ENCODE measurements at places on chromosomes 4 and X.

- peak; percentile 5 for DNase-seq
Measured at GRCh38 chrX:102720237-102721168, at the start of gene GPRASP3. Gene GPRASP3, plus strand, starts transcription at chrX:102720743. Its CDS starts 28,253 bp downstream, at chrX:102748996.

DNA sequence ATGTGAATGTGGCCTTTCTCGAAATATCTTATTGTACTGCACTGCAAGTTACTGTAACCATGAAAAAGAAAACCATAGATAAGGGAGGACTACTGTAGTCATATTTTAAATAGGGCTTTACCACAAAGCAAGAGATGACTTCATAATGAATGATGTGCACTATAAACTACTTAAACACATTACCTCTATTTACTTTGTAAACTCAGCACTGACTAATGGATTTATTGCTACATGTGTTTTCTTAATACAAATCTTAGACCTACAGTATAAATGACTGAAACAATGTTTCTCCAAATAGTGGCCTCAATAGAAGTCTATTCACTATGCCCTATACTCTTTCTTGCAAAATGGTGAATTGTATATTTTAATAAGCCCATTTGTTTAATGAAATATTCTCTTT, 61.1 kb downstream of the HDX start:
- DNase-seq: no peak

DNA sequence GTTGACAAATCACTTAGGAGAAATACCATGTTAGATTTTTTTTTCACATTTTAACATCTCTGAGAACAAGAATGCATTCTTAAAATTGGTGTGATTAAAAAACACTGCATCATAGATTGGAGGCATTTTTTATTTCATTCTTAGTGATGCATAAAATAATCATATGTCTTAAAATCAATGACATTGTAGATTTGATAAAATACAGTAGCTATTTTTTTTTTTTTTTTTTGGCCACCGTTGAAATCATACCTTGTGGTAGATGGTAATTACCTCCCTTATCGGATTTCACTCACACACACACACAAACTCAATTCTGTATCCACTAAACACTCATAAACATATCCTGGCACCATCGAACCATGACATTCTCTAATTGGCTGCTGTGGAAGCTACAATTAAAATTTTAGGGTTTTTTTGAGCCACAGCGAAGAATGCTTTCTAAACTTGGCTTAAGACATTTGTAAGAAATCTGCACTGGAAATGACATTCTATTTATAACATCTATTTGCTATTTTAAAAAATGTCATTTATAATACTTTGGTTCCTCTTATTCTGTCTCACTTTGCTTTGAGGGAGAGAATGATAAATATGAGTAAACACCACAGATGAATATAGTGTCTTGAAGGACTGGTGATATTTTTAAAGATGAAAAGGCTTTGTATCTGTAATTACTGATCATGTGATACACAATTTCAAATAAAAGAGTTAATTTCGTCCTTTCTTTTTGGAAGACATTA, 60.1 kb downstream of the CCSER1 start:
- DNase-seq: no peak

GRCh38 chrX:117998171-117998570, 118.4 kb downstream of the KLHL13 start:
- DNase-seq: no peak

GRCh38 chr4:137310593-137311490, 221.5 kb downstream of the PCDH18 start:
- no peak for DNase-seq

DNA sequence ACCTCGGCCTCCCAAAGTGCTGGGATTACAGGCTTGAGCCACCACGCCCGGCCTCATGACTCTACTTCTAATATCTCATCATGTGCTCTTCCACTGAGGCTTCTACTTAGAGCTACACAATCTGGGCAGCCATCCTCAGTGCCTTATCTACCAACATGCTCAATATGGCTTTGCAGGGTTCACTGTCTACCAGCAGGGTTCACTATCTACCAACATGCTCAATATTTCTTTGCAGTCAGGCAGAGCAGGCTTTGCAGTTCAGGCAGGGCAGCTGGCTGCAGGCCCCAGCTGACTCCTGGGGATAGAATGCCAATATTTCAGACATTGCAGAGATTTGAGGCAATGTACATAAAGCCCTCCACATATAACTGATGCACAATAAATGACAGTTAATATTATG, 47.5 kb downstream of the PKD2 start:
- DNase-seq: no peak

DNA sequence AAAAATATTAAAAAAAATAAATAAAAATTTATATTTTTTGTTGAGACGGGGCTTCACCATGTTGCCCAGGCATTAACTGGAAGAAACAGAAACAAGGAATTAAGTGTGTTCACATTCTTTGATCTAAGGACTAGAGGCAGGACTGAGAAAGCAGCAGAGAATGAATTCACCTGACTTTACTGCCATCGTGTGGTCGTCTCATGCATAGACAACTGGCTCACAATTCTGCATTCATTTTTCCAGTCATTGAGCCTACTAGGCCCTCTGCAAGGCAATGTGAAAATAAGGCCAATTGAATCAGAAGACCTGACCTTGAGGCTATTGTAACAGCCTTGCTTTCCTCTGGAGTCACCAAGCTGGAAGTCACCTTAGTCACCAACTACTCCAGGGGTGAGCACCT, 37.4 kb downstream of the LHFPL1 start:
- DNase-seq: no peak

DNA sequence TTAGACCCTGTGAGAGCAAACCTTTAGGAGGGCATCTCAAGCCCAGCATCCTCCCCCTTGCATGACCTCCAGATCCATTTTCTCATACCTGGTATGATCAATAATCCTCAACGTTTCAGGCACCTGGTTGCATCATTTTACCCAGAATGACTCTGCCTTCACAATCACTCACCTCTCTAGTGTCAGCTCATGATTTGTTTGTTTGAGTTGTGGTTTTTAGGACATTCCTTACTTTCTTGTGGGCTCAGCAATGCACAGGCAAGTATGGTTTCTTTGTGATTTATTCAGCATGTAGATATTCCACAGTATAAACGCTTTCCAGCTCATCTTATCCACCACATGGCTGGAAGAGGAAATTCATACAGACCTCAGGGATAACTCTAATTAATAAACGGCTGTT, 93.6 kb upstream of the CPEB2 start:
- peak; percentile 23 for DNase-seq

DNA sequence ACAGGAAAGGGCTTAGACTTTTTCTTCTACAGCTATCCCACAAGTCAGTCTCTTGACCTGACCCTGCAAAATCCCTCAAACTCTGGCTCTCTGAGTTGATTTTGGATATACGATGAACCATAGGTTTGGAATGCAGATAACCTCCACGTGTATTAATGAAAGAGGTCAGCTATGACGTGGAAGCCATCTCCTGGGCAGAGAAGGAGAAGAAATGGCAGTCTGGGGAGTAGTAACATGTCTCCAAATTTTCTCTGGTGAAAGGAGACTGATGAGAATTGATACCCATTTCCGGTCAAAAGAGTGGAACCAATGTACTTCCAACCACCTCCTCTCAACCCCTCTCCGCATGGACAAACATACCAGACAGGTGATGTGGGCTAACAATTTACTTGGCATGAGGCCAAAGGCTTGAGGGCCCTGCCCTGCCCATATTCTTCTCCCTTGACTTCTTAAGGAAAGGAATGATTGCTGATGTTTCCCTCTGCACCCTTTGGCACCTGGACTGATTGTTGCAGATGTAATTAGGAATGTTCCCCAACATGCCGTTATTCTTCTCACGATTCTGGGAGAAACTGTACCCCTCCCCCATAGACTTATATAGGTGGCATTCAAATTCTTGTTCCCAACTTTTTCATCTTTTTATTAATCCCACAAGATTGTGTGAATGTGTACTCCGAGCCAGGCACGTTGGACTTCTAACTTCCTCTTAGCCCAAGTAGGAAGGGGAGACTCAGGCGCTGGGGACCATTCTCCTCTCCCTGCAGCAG, 580 bp upstream of the PLS3 start:
- peak; percentile 65 for DNase-seq

- DNase-seq: no peak
Measured at GRCh38 chr4:87088186-87088585, 132.2 kb downstream of the KLHL8 start.

GRCh38 chr4:86442881-86443280, 83.0 kb upstream of the MAPK10 start:
- DNase-seq: no peak

DNA sequence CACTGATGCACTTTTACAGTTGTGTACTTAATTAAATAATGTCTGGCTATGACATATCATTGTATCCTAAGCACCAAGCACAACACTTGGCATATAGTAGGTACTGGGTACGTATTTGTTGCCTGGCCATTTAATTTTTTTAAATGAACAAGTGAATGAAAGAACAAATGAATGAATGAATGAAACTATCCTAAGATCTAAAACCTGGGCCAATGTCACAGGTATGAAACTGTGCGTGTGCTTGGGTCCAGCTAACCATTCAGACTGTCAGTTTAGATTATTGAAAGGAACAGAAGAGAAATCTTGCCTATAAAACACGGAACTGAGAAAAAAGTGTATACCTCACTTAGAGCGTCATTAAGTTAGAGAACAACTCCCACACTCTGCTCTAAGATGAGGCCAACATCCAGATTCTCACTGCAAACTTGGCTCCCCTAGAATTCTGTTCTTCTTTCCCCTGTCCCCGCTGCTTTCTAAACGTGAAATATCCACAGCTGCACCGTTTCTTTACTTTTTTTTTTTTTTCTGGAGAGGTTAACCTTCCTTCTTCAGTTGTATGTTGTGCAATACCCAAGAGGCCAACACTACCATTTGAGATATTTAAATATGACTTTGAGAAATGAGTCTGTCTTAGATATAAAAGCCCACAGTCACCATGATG, 17.3 kb upstream of the SEL1L3 start:
- no peak for DNase-seq

- no peak for DNase-seq
Measured at GRCh38 chr4:124907881-124908280, 195.3 kb upstream of the ANKRD50 start.

DNA sequence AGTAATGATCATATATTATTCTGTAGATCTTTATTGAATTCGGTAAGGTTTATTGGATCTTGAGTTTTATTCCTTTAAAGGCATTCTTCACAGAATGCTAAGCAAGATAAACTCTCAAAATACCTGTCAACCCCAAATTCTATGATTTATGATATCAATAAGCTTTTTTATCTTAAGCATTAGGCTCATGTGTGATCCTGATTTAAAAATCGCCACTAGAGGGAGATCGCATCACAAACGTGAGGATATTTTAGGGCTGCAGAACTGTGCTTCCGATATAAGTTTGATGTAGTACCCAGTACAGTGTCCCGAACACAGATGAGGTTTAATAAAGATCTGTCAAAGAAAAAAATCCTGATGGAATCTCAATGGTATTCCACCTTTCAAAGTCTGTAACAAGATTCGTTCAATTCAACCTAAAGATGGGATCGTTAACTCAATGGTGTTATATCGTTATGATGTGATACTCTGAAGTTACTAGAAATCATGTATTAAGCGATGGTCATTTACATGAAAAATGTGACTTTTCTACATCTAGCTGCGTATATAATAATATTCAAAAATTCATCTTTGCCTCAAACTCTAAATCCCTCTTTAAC, 169.0 kb downstream of the CORIN start:
- peak; percentile 9 for DNase-seq

DNA sequence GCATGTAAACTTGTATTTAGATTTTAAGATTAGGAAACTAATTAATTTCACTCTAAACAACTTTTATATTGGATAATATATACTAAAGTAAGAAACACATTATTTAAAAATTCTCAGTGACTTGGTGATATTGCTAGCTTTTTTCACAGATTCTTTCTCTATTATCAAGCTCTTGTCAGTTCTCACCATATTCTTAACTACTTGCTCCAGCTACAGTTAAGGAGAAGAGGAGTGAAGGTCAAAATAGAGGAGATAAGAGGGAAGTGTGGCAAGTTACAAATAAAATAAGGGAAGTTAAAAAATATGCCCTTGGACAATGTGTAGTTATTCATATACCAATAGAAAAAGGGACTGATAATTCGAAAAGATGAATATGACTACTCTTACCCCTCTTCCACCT, 34.7 kb upstream of the NAF1 start:
- no peak for DNase-seq

GRCh38 chr4:119980456-119980855, 86.2 kb downstream of the MAD2L1 start:
- DNase-seq: no peak

- no peak for DNase-seq
Measured at GRCh38 chr4:172698256-172698655, 470.4 kb upstream of the GALNT7 start.

GRCh38 chr4:169414913-169415312, 144.2 kb upstream of the SH3RF1 start:
- no peak for DNase-seq

DNA sequence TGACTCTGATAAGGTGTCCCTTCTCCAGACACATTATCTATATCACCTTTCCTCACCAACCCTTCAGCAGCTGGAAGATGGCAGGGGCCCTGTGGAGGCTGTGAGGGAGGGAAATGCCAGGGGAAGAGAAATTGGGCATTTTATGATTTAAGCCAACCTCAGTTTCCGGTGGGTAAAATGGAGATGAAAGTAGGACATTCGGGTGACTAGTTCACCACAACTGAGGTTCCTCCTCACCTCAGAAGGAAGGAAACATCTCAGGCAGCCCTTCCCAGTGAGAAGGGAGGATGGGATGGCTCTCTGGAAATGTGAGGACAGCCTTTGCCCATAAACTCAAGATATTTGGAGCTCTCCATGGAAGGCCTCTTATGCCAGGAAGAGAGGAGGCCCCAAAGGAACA, 251.5 kb downstream of the MID1IP1 start:
- DNase-seq: no peak

DNA sequence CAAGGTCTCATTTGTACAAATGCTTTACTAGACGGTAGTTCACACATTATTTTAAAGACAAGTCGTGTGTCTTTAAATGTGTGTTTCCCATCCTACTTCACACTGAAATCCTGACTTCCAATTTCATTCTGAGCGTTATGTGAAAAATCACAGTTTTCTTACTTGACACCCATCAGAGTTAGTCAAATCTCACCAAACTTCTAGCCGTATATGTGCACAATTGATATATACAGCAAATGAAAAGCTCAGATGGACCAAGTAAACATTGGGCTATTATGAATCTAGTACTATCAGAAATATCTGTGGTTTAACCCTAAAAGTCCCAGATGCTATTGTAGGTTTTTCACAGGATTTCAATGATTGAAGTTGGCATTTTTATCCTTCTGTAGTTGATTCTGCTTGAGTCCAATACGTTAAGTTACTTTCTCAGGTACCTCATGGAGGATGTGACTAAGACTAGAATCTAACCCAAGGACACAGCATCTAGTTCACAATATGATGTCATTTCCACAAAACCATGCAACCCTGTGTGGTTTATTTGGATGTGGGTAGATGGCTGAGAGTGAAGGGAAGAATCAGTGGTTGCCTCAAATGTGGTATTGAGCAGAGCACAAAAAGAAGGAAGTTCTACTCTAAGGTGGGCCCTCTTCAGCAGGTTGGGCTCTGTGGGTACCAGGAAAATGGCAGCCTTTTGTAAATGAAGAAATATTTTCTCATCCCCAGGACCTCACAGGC, 22.1 kb upstream of the TRIM60 start:
- DNase-seq: no peak

- DNase-seq: no peak
Measured at GRCh38 chr4:48974979-48975640, 11.0 kb upstream of the CWH43 start.

Measured in keratinocyte (primary cell).